Esophagus muscularis mucosa (tissue), 4 donors: ENCODE measurements at places on chromosomes 6 and 20. TPM values are rescaled to one million over a fixed set of nuclear protein-coding genes. Genes with fewer than 3 reads are reported as not detected.
A peak's percentile ranks its signal among the peaks of the same experiment; 100 is the strongest.

ZC3H12D gene
- total RNA-seq = 0.83 TPM

NCR2 gene
- total RNA-seq = not detected

EPPIN gene
- not detected for total RNA-seq

- DNase-seq = no peak
Observed at GRCh38 chr6:158999154-158999665, 792 bp downstream of the RSPH3 start.

LCA5 gene
- total RNA-seq = 11.2 TPM

GRCh38 chr6:104312851-104313250, 546.9 kb downstream of the HACE1 start:
- no peak for DNase-seq

DNA sequence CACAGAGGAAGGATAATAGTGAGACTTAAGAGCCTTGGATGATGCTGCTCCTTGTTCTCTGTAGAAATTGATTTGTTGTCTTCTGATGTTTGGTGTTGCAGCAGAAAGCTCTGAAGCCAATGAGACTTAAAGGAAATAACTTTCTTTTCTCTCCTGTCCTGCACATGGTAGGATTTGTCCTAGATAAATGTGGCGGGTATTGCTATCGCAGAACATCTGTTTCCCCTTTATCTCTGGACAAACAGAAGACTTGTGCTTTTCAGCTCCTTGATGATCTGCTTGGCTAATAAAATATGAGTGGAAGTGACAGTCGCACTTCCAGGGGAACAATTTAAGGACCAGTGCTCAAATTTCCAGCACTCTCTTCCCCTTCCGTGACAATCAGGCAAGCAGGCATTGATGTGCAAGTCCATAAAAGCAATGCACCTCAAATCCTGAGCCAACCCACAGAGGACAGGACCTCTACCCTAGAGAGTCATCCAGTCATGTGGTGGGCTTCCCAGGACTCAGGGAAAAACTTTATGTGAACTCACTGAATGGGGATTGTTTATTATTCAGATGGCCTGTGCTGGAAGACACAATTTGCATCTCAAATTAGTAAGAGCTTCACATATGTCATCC, 9.9 kb upstream of the NCR2 start:
- DNase-seq = peak; percentile 80

- no peak for DNase-seq
Observed at GRCh38 chr6:41092421-41093140, 19.8 kb downstream of the NFYA start.

GRCh38 chr6:90251295-90251992, 45.2 kb downstream of the BACH2 start:
- no peak for DNase-seq

DNA sequence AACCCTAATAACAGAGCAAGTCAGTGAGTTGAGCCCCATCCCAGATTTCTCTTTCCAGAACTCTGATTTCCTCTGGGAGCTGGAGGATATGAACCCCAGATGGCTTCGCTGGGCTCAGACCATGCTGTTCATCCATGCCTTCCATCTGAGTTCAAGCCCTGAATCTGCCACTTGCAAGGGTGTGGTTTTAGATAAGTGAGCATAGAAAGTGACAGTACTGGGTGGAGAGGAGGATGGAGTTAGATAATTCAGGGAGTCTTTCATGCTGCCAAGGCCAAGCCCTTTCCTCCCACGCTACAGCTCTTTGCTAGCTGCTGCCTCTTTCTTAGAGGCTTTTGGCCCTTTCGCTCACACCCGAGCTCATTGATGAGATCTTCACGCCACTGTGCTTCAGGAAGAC, 57.2 kb upstream of the MAFB start:
- no peak for DNase-seq

RAET1E gene
- not detected for total RNA-seq

GRCh38 chr20:755941-756340, 12.4 kb downstream of the SLC52A3 start:
- no peak for DNase-seq

XPO5 gene
- total RNA-seq = 15.6 TPM

DNA sequence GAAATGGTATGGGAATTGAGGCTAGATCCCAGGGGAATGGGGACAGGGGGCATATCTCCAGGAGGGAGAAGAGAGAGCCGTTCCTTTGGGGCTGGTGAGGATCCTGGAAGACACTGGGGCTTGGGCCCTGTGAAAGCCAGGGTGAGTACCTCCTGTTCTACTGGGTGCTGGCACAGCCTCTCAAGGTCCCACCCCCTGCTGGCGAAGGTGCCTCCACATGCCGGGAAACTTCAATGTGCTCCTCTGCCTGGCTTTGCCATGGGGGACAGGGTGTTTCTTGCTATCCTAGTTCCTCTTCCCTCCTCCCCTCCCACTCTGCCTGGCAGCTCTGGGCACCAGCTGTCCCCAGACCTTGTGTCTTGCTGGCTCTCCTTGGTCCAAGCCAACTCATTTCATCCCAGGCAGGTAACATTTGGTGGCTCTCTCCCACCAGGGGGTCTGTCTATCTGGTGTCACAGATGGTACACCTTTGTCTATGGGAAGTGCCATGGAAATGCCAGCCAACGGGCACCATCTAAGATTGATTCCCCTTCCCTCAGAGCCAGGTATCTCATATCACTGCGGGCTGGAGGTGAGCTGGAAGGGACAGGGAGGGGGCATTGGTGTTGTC, 56.8 kb downstream of the MDGA1 start:
- DNase-seq = no peak
